ENCODE measurements at places on chromosomes 6 and 20. TPM values are rescaled to one million over a fixed set of nuclear protein-coding genes. Genes with fewer than 3 reads are reported as not detected.

DNA sequence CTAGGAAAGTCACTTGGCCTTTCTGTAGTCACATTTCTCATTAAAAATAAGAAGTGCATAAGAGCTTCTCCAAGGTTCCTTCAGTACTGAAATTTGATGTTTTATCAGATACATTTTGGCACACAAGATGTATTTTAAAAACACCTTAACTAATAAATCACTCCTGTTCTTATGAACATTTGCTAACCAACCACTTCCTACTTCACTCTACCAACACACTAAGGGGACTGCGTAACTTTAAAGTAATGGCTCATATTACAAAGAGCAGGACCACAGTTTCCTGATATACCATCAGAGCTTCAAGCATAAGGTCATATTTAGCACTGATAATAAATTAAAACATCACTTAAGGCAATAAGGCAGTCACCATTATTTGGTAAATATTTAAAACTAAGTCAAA, 104.4 kb downstream of the RALGAPA2 start:
- no peak for DNase-seq

CCN5 gene
- total RNA-seq = not detected

- no peak for DNase-seq
Measured at GRCh38 chr20:61321481-61321880, 69.4 kb downstream of the CDH4 start.

FAM120B gene
- total RNA-seq = 49.3 TPM

KPNA5 gene
- 24.5 TPM for total RNA-seq

DNA sequence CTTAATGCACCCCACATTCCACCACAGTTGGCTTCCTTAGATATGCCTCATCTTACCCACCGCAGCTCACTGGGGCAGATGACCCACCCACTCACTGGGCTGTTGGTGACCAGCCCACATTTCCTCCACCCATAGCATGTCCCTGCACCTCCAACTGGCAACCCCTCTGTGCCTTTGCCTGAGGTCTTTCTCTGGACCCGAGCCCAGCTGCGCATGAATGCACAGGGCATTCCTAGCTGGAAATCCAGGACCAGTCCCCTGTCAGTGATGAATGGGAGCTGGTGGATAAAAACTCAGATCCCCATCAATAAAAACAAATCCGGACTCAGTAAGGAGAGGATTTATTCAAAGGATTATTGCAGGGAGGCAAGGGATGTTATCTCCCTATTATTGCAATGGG, 75.0 kb downstream of the ISM1 start:
- no peak for DNase-seq

- no peak for DNase-seq
Measured at GRCh38 chr20:11791835-11792567, 125.7 kb upstream of the BTBD3 start.

- no peak for DNase-seq
Measured at GRCh38 chr6:116218172-116218633, 35.7 kb downstream of the TSPYL4 start.

DNA sequence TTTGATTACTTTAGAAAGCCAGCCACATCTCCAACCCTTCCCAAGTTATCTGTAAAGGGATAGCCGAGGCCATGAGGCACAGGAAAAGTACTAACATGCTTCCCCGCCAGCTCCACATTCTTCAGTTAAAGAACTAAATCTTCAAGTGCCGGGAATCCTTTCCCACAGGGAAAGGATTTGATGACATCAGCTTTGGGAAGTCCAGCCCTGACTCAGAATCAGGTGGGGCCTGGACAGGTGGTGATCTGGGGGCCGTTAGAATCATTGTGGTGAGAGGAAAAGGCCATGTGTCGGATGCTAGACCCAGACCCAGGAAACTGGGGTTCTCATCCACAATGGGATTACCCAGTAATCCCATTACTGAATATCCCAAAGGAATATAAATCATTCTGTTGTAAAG, 580.0 kb downstream of the QKI start:
- DNase-seq = no peak

GRCh38 chr20:37797669-37798175, 103.9 kb downstream of the CTNNBL1 start:
- DNase-seq = no peak

GRCh38 chr6:158323561-158323958, 11.3 kb downstream of the TULP4 start:
- no peak for DNase-seq

- DNase-seq = no peak
Measured at GRCh38 chr20:17874271-17875105, 94.1 kb downstream of the SNX5 start.
